ENCODE measurements at places on chromosomes 6 and 20.

GRCh38 chr6:28893172-28893799 is 30.5 kb downstream of the TRIM27 start:
- DNase-seq, result no peak

DNA sequence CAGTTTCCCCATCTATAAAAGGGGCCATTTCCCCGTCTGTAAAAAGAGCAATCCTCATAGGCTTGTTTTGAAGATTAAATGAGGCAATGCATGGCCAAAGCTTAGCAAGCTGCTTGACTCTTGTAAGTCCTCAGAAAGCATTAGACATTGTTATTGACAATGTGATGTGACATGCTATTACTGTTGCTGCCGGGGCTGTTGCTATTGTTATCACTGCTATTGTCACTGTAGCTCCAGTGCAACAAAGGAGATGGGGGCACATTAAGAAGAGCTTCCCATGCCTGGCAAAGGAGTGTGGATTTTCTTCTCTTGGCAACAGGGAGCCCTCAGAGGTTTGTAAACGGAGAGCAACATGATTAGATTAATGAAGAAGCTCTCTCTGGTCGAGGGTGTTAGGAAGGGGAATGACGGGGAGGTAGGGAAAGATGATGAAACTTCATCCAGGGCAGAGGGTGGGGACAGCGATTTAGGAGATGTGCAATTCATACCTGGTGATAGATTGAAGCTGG is 33.1 kb upstream of the FAM83D start:
- no peak for DNase-seq

- DNase-seq, result no peak
These were observed 75.9 kb downstream of the RTN4IP1 start for GRCh38 chr6:106553440-106553839.

GRCh38 chr20:55269913-55270312 is 735.4 kb downstream of the CBLN4 start:
- no peak for DNase-seq

DNA sequence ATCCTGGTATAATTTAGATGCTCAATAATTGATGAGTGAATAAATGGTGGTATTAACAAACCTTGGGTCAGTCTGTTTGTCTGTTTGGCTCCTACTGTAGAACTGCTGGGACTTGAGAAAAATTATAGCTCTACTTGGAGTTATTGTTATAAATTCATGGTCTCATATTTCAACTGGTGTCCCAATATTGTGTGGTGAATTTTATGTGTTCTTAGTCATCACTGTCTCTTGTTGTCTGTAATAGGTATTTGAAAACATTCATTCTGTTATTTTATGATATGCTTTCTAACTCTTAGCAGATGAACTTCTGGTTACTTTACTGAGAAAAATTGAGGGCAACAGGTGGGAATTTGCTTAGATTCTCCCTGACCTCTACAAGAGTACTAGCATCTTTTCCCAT is 221.4 kb downstream of the CDKAL1 start:
- no peak for DNase-seq

DNA sequence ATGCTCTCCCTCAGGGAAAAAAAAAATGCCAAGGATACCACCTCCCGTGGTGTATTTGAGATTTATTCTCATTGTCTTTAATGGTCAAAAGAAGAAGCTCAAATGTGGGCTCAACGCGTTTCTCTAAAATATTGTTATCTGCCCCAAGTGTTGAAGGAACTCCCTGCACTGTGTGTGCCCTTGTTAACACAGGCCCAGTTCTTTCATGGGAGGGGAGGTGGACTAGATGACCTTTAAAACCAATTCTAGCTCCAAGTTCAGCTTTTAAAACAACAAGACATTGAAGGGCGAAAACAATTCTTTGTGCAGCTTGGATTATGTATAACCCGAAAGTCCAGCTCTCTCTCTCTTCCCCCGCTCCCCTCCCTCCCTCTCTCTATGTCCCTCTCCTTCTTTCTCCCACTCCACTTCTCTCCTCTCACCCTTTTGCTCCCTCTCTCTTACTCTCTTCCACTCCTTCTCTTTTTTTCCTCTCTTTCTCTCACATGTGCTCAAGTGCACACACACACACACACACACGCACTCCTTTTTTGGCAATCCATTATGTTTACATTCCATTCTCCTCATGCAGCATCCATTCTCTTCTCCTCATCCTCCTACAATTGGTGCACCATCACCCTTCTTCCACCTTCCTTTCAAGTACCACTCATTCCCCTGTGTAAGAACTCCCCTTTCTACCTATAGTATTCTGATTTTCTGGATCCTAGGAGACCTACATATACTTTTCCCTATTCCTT is 8.5 kb downstream of the HLA-DMB start:
- DNase-seq, result no peak

- DNase-seq, result no peak
These were observed 50.7 kb upstream of the SIRPA start for GRCh38 chr20:1844325-1845162.

GRCh38 chr6:101395345-101395744 is 1.8 kb downstream of the GRIK2 start:
- DNase-seq, result no peak

DNA sequence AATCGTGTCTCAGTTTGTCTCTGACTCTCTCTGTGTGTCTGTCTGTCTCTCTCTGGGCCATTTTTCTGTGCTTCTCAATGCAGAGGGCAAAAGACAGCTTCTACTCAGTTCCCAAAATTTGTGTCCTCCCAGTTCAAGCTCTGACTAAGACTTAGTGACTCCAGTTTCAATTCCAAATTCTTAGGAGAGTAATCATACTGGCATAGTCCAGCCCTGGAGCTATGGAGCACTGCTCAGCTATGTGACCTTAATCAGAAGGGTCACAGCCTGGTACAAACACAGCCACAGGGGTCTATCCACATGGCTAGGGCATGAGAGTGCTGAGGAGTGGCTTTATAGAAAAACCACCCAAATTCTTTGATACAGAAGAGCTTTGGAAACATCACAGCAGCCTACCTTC is 91.9 kb downstream of the FOXF2 start:
- DNase-seq, result no peak

DNA sequence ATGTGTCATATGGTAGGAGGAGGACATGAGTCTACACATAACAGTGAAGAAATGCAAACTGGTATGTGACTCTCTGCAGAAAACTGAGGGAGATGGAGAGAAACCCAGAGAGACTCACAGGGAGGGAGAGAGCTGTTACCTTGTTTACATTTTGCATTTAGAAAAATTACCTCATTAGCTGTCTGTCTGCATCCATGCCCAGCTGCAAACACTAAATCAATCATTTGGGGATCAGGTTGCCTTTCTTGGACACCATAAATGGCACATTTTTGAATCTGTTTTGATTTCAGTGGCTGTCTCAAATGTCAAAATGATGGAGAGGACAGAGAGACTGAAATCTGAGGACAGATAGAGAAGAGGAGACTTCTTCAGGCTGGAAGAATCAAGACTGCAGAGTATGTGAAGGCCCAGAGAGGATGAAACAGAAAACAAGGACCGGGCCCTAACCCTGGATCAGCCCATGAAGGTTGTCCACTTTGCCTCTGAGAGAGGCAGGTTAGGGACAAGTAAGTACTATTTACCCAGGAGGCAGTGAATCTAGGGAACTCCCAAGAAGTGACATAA is 92.2 kb downstream of the UNC5CL start:
- no peak for DNase-seq

- no peak for DNase-seq
These were observed 22.3 kb downstream of the TTLL2 start for GRCh38 chr6:167347226-167347625.

DNA sequence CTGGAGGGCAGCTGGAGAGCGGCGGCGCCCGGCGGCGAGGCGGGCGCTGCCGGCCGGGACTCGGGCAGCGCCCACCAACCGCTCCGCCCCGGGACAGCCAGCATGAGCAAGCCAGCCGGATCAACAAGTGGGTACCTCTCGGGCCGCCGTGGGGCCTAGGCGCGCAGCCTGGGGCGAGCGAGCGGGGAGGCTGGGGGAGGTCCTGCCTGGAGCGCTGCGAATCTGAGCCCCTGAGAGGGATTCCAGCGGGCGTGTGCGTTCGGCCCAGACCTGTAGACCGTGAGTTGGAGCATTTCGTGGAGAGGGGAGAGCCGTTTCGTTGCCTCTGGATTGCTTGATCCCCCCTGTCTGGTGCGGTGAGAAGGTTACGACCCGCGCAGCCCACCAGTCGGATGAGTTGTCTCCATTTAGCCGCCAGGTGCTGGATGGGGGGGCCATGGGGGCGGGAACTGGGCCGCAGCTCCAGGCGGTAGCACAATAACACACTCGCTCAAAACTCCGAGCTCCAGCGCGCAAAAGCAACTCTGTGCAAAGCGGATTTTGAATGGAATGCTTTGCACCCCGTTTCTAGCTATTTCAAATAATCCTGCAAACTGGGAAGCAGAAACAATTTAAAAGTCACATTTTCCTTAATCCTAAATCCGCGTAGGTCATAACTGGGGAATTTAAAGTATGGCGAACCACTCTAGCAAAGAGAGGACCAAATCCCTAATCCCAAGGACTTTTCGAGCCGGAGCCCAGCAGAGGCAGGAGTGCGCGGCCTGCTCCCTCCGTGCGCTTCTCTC is 1.0 kb downstream of the NR2E1 start:
- DNase-seq, result no peak

DNA sequence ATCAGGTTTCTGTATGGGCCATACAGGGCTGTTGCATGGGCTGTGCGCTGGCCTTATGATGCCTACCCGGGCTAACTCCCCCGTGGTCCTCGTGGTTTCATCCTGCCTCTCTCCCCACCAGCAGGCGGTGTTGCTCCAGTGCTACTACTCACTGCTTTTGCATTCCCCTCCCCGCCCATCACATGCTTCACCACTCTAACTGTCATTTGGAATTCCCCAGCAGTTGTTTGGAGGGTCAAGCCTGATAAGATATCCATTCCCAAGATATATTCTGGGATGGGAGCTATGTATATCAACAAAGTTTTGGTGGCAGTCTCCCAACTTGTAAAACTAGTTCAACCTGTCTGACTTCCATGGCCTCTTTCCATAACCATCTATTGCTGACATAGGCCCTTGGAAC is 233.2 kb upstream of the SOX4 start:
- no peak for DNase-seq

- DNase-seq, result no peak
These were observed 48.6 kb upstream of the CD2AP start for GRCh38 chr6:47428746-47429664.

DNA sequence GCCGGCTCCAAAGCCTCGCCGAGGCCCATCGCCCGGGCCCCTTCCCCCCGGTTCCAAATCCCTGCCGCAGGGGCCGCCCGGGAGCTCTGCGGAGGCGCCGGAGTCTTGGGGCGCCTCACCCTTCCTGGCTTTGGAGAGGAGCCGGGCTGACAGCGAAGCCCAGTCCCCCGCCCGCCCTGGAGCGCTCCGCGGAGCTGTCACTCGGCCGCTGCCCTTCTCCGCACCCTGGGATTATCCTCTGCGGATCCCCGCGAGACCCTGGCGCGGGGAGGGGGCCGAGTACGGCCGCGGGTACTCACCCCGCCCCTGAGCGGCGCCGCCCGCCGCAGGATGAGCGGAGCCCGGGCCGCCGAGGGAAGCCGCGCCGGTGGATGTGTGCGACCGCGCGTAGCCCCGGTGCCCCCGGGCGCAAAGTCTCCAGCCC is 343 bp downstream of the SNAP91 start:
- no peak for DNase-seq

All from effector memory CD4-positive, alpha-beta T cell (primary cell).